ENCODE measurements at places on chromosomes 13 and 19. TPM values are rescaled to one million over a fixed set of nuclear protein-coding genes. Genes with fewer than 3 reads are reported as not detected.

- no peak for DNase-seq
Observed at GRCh38 chr13:101691341-101691860, 238.9 kb downstream of the ITGBL1 start.

The ZNF546 gene
- polyA plus RNA-seq, result 6.9 TPM

DNA sequence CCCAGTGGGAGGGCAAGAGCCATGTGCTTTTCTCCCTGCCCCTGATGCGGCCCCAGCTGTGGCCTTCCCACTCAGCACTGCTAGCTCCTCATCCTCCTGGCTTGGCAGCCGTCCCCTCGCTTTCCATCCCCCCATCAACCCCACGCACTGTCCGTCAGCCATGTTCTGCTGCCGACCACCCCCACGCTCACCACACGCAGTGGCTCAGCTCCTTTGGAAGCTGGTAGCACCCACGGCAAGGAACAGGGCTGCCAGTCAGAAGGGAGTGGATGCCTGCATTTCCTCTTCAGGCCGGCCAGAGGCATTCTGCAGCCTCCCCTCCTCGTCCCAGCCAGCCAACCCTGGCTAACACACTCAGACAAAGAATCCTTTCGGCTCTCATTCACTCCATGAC is 6.3 kb downstream of the CALM3 start:
- DNase-seq, result no peak

DNA sequence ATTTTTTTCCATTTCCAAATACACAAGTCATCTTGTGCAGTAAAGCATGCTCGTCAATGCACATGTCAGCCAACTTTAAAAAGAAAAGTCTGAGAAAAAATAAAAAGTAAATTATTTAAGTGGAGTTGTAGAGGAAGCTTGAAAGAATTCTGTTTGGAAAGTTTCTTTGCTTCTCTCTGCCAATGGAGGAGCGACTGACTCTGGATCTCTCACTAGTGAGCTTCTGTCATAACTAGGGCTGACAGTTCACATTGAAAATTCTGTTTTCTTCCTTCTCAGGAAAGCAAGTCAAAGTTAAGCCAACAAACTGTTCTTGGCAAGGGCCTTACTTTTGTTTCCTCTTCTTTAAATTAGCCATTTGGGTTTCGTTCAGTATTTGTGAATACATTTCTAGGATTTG is 298.2 kb downstream of the POU4F1 start:
- peak; percentile 79 for DNase-seq

- DNase-seq, result no peak
Observed at GRCh38 chr19:52648336-52649016, 10.3 kb upstream of the ZNF83 start.

GRCh38 chr13:78972561-78972960 is 313.6 kb upstream of the OBI1 start:
- no peak for DNase-seq

GRCh38 chr13:71251292-71251951 is 615.6 kb downstream of the DACH1 start:
- no peak for DNase-seq

DNA sequence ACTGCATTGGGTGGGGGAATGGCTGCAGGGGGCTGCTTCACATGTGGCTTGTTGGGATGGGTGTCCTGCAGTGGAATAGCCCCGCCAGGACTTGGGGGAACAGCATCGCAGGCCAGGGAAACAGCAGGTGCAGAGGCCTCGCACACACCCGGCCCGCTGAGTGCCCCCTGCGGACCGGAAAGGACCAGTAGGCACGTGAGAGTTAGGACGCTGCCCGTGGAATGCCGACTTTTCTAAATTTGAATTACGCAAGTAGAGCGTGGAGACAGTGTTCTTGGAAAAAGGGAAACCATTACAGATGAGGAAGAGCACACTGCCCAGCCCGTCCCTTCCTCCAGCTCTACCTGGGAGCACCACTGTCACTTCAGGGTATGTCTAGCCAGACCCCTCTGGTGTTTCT is 11.5 kb downstream of the DNM2 start:
- DNase-seq, result no peak

DNA sequence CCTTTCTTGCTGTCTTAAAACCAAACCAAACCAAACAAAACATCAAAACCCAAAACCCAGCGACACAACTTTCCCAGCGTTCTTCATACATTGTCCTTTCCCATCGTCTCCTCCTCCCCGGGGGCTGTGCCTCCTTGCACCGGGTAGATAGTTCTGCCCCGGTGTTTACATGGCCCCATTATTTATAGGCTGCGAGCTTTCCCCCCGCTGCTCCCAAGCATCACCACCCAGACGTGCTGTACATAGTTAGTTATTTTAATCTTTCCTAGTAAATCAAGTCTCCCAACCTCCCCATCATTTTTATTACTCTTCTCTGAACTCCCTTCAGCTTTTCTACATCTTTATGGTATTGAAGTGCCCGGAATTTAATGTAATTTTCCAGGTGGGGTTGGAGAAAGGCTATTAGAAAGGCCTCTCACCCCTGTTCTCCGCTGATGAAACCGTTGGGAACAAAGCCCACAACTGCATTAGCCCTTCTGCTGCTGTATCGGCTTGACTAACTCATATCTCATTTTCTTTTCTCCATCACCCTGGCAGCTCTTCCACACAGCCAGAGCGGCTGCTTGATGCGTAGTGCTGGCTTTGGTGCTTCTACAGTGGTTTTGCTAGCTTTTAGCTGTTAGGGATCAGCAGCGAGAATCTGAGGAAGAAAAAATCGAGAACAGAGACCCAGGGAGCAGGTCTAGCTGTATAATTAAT is 53.1 kb downstream of the FGF9 start:
- no peak for DNase-seq

The GARIN5A gene
- polyA plus RNA-seq, result 3.7 TPM

The CEACAM4 gene
- polyA plus RNA-seq, result not detected

The ACER1 gene
- 0.14 TPM for polyA plus RNA-seq

DNA sequence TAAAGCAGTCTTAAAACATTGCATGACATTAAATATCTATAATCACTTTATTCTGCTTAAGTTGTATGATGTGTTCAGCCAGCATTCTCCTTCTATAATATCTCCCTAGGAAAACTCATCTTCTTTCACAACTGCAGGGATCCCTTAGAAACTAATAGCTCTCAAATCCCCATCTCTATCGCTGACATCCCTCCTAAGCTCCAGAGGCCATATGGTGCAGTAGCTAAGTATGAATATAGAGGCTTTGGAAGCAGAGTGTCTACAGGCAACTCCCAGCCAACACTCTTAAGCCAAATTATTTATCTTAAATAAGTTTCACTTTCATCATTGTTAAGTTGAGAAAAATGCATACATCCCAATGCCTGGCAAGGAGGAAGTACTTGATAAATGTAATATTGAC is 349.5 kb upstream of the MIR17HG start:
- no peak for DNase-seq

DNA sequence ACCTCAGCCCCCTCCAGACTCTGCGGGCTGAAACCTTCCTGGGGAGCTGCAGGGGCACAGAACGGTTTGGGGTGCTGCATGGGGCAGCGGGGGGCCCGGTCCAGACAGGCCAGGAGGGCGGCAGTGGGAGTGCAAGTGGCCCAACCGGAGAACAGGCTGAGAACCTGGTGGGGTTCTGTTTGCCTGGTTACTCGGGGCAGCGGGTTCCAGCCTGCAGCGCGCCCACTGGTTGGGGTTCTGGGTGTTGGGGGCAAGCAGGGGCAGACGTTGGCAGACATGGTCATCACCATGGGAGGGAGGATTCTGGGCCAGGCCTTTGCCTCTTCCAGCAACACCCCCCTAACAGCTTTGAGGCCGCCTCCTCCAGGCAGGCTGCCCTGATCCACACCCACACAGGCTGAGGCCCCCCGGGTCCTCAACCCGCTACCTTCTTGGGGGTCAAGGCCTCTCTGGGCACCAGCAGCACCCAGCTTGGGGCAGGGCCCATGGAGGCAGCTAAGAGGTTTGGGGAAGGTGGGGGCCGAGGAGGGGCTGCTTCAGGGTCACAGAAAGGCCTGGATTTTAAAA is at the start of gene PRR22:
TSS of gene PRR22 (minus strand) at position 166 of the 567 bp plus-strand sequence. CDS start at position 80, 86 bp downstream.
- no peak for DNase-seq

The MICU2 gene
- 64.8 TPM for polyA plus RNA-seq

The SLC10A2 gene
- polyA plus RNA-seq, result not detected

DNA sequence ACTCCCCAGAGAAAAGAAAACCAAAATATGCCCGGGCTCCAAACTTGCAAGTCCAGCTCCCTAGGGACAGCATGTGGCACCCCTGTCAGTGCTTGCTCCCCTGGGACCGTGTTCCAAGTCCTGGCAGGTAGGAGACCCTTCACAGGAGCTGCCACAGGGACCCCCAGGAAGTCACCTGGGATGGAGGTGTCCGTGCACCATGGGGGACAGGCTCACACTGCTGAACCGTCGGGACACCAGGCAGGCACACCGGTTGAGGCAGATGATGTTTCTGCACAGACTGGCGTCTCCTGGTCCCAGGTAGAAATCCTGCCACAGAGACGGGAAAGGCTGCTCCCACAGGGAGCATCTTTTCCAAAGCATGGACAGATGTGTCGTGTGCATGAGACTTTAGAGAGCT is 11.7 kb upstream of the PROZ start:
- no peak for DNase-seq

The C19orf73 gene
- not detected for polyA plus RNA-seq

The KLK8 gene
- not detected for polyA plus RNA-seq

- DNase-seq, result no peak
Observed at GRCh38 chr19:38340927-38341326, 5.3 kb downstream of the CATSPERG start.

The ZNF543 gene
- 5.9 TPM for polyA plus RNA-seq

The CPB2 gene
- polyA plus RNA-seq, result not detected

The PRODH2 gene
- not detected for polyA plus RNA-seq

GRCh38 chr19:47124937-47125668 is 5.5 kb upstream of the SAE1 start:
- DNase-seq, result peak; percentile 71

The LILRA1 gene
- not detected for polyA plus RNA-seq
